ENCODE measurements at places on chromosomes 4 and X.

GRCh38 chr4:168028970-168029597 lies 63.3 kb upstream of the ANXA10 start:
- H3K4me3 ChIP-seq: no peak overlapping the region
- H3K36me3 ChIP-seq: no peaks in the 10 kb centered on the region
- H3K27me3 ChIP-seq: no peaks in the 10 kb centered on the region
- no peak overlapping the region for H3K27ac ChIP-seq
- DNase-seq: no peak

DNA sequence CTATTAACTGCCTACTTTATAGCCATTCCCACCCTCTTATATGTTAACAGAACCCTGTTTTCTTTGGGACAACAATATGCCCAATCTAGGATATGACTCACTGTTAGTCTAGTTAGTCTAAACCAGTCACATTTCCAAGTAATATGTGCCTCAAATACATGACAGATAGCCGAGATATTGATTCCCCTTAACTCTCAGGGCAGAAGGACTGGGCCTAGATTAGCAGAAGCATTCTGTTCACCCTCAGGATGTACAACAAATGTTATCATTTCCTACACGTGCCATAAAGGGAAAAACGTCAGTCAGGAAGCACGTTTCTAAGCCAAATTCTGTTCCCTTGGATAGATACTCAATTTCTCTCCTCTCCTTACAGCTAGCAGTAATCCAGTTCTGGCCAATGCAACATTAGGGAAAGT lies 114.1 kb downstream of the SLC10A7 start:
- no peak for DNase-seq
- H3K4me1 ChIP-seq: no peaks in the 10 kb centered on the region
- H3K36me3 ChIP-seq: no peaks in the 10 kb centered on the region
- H3K27me3 ChIP-seq: no peaks in the 10 kb centered on the region
- no peak overlapping the region for H3K27ac ChIP-seq
- no peak overlapping the region for H3K4me3 ChIP-seq

GRCh38 chr4:137427411-137427810 lies 104.9 kb downstream of the PCDH18 start:
- H3K4me1 ChIP-seq: no peaks in the 10 kb centered on the region
- no peak overlapping the region for H3K4me3 ChIP-seq
- H3K27me3 ChIP-seq: no peaks in the 10 kb centered on the region
- no peak overlapping the region for H3K27ac ChIP-seq
- DNase-seq: no peak

GRCh38 chr4:138802499-138802898 lies 213.1 kb upstream of the NOCT start:
- no peaks in the 10 kb centered on the region for H3K36me3 ChIP-seq
- H3K4me1 ChIP-seq: no peaks in the 10 kb centered on the region
- H3K27me3 ChIP-seq: no peaks in the 10 kb centered on the region
- H3K4me3 ChIP-seq: no peak overlapping the region
- no peak overlapping the region for H3K27ac ChIP-seq
